ENCODE measurements at places on chromosomes 12 and 14.

DNA sequence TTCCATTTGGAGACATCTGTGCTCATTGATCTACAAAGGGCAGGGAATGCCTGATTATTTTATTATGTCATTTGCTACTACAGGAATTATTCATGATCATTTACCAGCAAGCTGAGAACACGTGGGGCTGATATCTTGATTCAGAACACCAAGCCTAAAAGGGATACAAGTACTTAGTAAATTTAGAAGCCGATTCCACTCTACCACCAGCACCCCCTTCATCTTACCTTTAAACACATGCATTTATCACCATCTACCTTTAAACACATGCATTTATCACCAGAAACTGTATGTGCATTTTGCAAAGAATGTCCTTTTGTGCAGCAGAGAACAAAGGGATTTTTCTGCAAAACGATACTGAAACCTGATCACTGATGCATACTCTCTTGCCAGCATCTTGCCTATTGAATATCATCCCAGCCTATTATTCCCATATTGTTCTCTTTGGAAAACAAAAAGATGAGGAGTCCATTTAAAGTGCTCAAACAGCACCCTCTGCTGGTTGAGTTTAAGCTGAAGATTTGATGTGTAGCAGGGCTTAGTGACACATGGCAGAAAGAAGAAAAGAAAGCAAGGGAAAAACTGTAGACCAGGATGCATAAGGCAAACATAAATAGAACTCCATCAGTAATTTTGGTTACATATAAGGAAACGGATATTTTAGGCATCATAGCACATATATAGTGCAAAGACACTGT is 132.6 kb upstream of the PLEKHG7 start:
- peak; percentile 49 for DNase-seq

- DNase-seq = peak; percentile 91
Observed at GRCh38 chr14:105474483-105475268, at the start of gene CRIP2. Gene CRIP2 (plus strand): TSS chr14:105474821. CDS start chr14:105474863, 42 bp downstream.

DNA sequence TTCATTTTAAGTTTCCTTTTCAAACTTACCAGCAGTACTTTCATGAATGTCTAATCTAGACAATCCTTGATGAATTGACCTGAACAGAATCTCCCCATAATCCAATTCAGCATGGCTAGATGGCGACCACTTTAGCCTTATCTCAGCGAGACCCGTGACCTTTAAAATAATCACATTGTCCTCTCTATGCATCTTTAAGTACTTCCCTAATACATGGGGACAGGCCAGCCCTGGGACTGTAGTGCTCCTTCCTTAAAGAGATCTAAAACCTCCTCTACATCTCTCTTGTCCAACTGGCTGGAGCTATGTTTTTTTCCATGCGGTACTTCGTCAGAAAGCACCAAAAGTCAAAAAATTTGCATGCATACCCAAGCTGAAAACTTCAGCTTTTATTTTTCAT is 746.0 kb downstream of the VRK1 start:
- DNase-seq = no peak

GRCh38 chr14:33689680-33690079 is 261.2 kb downstream of the EGLN3 start:
- DNase-seq = no peak

- no peak for DNase-seq
Observed at GRCh38 chr12:114984634-114985061, 300.7 kb upstream of the TBX3 start.
